ENCODE measurements at places on chromosomes 7 and 10.

DNA sequence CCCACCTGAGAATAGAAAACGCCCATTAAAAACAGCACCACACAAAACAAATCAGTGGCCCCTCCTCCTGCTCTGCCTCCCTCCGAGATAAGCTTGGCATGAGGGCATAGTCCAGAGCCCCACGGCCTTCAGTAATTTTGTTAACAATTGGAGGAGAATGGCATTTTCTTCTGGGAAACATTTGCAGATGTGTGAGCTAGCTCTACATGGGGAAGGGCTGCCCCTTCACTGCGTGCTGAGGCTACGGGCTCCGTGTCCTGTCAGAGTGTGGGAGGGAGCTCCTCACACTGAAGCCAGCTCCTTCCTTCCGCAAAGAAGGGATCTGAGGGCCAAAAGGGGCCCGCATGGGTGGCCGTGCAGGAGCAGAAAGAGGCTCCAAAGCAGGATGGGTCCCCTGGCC lies 15.2 kb downstream of the GRK5 start:
- DNase-seq = no peak

- DNase-seq = no peak
Measured at GRCh38 chr10:5318148-5318547, 46.6 kb upstream of the UCN3 start.

DNA sequence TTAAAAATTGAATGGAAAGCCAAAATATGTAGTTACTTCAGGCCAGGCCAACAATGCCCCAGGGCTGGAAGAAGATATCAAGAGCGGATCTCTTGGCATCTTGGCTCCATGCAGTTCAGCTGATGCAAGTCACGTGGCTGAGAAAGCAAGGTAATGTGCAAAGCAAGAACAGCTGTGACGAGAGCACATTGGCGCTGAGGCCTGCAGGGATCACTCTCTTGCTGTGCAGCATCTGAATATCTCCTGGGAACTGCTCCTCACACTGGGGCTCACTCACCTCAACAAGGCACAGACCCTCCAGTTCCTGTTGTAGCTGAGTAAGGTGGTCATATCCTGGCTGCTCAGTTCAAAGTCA lies 14.0 kb downstream of the AKR1B1 start:
- no peak for DNase-seq

GRCh38 chr7:139115104-139115503 lies 5.6 kb upstream of the ZC3HAV1 start:
- no peak for DNase-seq

GRCh38 chr7:100159099-100159623 lies 638 bp upstream of the TRAPPC14 start:
- DNase-seq = no peak

DNA sequence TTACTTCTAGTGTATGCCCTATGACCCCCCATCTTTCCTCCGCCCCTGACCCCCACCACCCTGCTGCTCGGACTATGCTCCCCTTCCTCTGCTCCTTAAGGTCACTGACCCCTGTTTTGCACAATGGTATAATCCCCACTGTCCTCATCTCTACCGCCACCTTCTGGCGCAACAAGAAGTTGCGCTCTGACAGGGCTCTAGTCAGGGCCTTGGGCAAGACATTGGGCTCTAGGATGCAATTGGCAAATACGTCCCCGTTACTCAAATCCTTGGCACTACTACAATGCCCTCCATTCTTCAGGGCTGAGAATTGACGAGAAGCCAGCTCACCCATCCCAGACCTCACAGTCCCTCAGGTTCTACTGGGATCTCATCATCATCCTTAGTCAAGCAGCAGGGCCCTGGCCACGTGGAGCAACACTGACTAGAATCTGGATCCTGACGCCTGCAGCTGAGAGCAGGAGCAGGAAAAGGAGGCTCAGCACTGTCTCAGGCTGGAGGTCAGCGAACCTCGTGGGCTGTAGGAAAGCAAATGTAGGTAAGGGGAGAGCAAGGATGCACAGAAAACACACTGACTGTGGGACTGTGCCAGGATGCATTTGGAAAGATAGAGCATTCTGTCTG lies 10.6 kb downstream of the LRIT2 start:
- no peak for DNase-seq

GRCh38 chr10:91596825-91597196 lies 36.1 kb downstream of the PPP1R3C start:
- no peak for DNase-seq

GRCh38 chr10:119536508-119537025 lies 6.0 kb downstream of the RGS10 start:
- no peak for DNase-seq

DNA sequence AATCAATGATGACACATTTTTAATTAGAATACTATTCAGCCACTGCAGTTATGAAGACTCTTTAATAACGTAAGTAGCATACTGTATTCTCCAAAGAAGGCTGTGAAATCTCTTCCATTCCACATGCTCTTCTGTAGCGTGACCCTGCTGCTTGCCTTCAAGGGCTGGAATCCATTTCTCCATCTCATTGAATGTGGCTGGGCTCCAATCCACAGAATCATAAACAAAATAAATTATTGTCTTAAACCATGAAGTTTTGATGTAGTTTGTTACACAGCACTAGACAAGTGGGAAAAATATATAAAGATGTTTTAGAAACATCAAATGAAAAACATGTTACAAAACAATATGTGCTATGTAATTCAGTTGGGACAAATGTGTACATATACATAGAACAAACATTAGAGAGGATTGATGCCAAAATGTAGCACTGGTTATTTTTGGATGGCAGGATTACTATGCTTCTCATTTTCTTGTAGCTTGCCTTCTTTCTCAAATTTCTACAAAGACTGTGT lies 410.8 kb upstream of the PODXL start:
- DNase-seq = no peak

GRCh38 chr7:98719396-98719795 lies 102.3 kb downstream of the NPTX2 start:
- DNase-seq = no peak

- no peak for DNase-seq
Measured at GRCh38 chr7:101402081-101402779, 39.6 kb downstream of the COL26A1 start.

DNA sequence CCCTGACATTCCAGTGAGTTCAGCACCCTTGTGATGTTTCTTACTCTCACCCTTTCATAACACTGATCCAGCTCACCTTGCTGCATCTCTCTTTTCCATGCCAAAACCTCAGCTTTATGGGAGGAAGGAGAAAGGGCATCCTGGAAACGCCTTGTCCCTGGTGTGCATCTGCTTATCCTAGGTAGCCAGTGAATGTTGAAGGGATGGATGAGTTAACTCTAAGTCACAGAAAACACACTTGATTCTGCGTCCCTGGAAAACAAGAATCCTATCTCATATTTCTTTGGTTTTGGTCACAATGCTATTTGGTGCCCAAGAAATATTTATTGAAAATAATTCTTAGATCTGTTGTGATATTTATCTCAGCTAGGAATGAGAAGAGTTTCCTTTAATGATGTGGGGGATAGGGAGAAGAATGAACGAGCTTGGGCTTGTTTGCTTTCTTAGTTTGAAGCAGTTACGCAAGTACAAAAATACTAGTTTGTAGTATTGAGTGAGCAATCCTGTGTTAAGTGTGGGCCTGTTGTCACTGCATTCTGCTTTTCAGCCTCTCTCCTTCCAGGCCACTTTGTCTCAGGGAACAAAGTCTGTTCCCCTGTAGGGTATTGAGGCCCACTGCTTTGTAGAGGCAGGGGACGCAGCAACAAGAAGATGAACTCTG lies 126.5 kb downstream of the ARID5B start:
- no peak for DNase-seq

DNA sequence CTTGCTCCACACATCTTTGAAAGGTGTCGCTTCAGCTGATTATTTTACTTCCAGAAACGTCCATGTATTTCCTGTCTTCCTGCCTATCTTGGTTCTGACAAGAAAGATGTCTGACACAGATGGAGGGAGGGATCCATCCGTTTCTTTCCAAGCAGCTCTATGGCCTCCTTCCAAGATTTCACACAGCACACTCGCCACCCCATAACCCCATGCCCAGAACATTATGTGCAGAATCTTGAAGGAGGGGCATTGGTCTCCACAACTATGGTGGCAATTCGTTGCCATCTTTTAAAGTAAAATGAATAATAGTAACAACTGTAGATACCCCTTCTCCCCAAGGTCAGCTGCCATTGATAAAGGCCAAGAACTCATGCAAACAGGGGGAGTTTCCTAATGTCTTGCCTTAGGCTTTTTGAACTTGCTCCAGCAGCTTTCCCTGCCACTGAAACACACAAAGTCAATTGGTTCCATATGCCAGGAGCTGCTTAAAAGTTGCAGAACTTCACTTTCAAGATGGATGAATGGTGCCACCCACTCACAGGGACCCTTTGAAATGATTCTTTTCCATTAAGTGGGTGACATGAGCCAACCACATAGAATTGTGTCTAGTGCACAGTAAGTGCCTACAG lies 60.0 kb downstream of the VSTM4 start:
- DNase-seq = no peak

- no peak for DNase-seq
Measured at GRCh38 chr10:124283215-124283948, 135.3 kb downstream of the OAT start.

DNA sequence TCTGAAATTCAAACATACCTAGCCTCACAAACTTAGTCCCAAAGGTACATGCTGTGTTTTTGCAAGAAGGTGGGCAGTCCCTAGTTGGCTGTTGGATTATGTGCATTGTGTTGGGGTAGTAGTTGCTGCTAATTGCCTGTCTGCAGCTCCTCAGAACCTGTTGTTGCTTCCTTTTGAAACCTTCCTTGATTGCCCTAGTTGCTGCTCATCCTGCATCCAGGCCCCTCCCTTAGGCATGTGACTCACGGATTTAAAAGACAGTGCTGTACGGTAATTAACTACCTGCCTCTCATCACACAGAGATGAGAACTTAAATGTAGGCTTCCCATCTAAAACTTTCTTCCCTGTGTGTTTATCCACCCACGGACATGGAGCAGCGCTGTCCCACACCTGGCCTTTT lies 67.7 kb downstream of the BMPR1A start:
- DNase-seq = no peak

GRCh38 chr7:96330193-96330592 lies 8.3 kb upstream of the SLC25A13 start:
- no peak for DNase-seq

- DNase-seq = no peak
Measured at GRCh38 chr7:34137176-34137575, 231.8 kb downstream of the BMPER start.

GRCh38 chr10:73110345-73110849 lies at the start of gene NUDT13:
TSS of gene NUDT13 (plus strand) at chr10:73110455. CDS start at chr10:73114366, 3,911 bp downstream.
- no peak for DNase-seq

DNA sequence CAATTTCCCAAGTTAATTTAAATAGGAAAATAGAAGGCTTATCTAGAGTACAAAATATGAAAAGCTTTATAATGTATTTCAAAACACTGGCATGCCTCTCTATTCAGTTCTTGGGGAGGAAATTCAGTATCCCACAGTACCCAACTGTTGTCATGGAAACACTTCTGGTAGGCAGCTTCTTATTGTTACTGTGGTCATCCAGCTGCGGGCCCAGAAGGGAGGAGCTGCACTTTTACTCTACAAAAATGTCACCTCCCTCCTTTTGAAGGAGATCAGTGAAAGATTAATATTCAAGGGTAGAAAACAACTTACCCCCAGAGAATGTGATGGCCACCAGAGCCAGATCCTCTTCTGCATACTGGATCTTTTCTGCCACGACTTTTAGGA lies 202.8 kb downstream of the RAPGEF5 start:
- no peak for DNase-seq

- DNase-seq = no peak
Measured at GRCh38 chr10:91012502-91012901, 91.6 kb upstream of the ANKRD1 start.

- peak; percentile 74 for DNase-seq
Measured at GRCh38 chr10:12606461-12606860, 257.1 kb downstream of the CAMK1D start.

- DNase-seq = no peak
Measured at GRCh38 chr10:77862595-77862994, 64.0 kb downstream of the DLG5 start.

GRCh38 chr7:2109936-2110609 lies 122.7 kb downstream of the MAD1L1 start:
- DNase-seq = no peak

DNA sequence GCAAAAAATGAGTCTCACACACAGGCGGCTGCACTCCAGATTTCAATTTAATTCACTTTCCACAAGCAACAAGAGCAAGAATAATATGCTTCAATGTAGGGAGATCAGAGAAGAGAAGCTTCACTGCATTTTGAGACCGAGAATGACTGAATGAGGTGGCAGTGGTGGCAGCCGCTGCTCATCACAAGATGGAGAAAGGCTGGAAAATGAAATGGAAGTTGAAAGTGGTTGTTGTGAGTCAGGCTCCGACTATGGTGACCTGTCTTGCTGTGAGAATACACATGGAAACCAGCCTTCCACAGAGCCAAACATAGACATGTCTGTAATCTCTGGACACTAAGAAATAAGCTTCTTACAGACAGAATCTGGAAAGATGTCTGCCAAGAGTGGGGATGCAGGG lies 499.6 kb upstream of the LRRN3 start:
- DNase-seq = no peak

GRCh38 chr7:29883462-29884398 lies 77.4 kb downstream of the WIPF3 start:
- DNase-seq = no peak

Data from NCI-H1092 (cell line).